Stimulated activated CD4-positive, alpha-beta T cell treated with anti-CD3 and anti-CD28 coated beads, Interleukin-4, amount 100 ng/mL, for 48 hours (primary cell): ENCODE measurements at places on chromosomes 5 and 9.

DNA sequence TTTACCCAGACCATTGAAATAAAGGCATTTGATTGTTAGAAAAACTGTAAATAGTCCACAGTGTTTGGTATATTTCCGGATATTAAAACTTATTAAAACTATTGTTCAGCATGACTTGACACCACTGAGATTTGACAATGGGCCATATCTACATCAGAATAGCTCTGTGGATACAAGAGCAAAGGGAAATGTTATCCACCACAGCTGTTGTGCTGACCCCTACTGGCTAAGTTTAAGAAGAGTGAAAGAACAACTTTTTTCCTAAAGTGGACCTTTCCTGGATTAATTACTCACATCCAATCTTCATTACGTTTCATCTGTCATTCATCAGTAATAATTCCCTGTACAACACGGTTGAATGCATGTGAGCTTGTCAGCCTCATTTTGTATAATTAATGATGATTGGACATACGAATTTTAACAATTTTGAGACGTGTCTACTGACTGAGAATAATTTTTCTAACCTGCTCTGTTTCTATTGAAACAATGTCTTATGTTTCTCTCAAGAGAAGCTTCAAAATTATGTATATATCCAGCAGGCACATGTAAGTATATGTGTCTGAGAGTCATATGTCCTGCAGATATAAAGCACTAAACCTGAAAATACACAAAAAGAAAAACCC lies 1952.6 kb downstream of the MAT2B start:
- no peak for DNase-seq

GRCh38 chr5:98041661-98042060 lies 731.8 kb upstream of the RGMB start:
- DNase-seq: no peak

DNA sequence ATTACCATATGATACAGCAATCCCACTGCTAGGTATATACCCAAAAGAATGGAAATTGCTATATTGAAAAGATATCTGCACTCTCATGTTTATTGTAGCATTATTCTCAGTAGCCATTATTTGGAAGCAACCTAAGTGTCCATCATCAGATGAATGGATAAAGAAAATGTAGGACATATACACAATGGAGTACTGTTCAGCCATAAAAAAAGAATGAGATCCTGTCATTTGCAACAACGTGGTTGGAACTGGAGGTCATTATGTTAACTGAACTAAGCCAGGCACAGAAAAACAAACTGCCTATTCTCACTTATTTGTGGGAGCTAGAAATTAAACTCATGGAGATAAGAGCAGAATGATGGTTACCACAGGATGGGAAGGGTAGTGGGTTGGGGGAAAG lies 63.1 kb upstream of the TTC23L start:
- DNase-seq: no peak

GRCh38 chr5:173271419-173271818 lies 36.4 kb upstream of the NKX2-5 start:
- DNase-seq: no peak

DNA sequence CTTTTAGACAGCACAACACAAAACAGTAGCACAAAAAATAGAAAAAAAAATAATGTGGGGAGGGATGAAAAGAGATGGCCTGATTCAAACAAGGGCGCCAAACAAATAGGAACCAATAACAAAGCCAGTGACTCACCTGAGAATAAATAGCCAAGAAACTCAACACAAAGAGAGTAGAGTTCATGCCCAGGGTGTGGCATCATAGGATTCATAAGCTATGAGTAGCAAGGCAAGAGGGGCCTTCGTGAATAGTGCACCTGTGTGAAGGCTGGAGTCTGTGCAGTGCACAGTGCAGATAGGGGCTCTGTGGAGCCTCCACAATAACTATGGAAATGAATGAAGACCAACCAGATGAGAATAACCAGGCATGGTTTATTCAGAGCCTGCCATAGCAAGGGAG lies 541.7 kb downstream of the SPOCK1 start:
- DNase-seq: no peak

DNA sequence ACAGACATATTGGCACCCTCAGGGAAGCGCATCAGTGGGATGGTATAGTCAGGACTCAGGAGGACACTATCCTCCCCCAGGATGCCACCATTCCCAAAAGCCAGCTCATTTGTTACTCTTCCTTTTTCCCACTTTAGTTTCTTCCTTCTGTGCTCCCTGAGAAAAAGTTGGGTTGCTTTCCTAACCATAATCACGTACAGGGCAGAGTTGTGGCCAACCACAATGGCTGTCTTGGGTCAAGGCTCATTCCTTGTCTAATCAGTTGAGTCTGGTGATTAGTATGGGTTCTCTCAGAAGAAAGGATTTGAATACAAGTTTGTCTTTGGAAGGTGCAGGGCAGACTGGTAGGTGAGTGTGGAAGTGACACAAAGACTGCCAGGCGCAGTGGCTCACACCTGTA lies 26.6 kb upstream of the ATP6V1G1 start:
- no peak for DNase-seq

DNA sequence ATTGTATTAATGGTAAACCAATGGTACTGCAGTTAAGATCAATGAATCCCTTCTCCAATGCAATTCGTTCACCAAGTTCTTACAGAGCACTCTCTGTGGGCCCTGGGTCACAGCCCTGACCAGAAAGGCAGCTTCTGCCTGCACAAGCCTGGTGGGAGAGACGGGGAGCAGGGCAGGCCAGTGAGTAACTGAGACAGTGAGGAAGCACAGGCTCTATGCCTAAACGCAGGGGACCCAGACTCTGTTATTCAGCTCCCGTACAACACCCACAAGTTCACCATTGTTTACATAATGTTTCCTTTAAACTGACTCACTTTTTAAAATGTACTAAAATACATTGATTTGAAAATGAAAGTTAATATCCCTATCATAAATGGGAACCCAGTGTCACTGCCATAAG lies 40.5 kb upstream of the CTSL start:
- DNase-seq: no peak

DNA sequence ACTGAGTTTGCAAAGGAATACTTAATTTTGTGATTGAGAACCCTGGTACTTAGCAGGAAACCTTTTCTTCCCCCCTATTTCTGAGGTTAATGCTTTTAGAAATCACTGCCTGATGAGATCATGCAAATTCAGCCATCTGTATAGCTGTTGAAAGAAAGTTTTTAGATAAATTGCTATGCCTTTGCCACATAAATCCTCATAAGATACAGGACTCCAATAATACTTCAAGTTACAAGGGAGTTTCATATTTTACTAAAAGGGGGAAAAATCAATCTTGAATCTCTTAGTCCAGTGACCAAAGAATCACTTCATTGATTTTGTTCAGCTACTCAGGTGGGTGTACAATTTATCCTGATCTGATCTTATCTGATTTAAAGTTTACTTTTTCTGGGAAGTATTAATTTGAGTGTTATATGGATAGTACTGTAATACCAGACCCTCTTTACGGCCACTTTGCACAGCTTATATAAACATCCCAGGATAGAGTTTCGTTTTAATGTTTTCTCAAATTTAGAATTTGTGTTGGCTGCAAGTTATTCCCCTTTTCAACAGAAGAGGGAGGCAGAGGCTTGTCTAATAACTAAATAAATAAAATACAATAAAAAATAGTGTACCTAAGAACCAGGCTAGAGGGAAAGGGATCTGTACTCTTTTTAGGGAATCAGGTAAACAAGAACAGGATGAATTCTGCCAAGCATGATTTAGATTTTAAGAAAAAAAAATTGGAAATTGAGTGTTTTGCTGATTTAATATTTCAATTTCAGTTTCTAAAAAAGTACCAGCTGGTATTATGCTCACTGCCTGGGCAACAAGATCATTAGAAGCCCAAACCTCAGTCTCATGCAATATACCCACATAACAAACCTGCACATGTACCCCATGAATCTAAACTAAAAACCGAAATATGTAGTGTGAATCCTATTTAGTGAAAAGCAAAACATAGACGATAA lies 69.1 kb downstream of the PSAT1 start:
- no peak for DNase-seq
